ENCODE measurements at places on chromosomes 7 and 10. TPM values are rescaled to one million over a fixed set of nuclear protein-coding genes. Genes with fewer than 3 reads are reported as not detected.

DNA sequence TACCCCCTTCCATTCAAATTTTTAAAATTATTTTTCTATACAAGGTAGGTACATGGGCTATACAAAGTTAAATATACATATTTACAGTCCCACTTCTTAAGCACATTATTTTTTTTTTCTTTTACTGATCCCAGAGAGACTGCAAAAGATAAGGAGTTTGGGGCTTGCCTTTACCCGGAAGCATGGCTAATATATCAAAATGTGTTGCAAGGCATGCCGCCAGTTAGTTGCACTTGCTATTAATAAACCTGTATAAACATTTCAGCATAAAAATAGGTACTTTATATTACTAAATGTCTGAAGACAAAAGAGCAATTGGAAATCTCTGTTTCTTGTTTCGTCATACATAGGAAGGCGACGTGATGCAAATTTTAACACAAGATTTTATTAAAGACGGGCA lies 21.5 kb upstream of the PDLIM1 start:
- no peak for DNase-seq

DNA sequence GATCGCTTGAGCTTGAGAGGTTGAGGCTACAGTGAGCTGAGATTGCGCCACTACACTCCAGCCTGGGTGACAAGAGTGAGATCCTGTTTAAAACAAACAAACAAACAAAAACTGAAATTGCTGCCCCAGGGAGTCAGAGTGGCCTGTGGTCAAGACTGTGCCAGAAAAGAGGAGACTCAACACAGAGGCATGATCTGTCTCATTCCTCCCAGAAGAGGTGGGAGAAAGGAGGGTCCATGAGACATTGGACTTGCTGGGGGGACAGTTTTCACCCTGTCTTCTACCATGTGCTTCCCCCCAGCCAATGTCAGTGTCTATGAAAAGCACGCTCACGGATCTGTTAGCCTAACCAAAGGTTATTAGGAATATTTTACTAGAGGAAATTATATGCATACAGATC lies 3.2 kb downstream of the ZNF853 start:
- DNase-seq = no peak

Gene GSAP
- total RNA-seq = 30.1 TPM

Gene HGF
- total RNA-seq = 3.1 TPM

DNA sequence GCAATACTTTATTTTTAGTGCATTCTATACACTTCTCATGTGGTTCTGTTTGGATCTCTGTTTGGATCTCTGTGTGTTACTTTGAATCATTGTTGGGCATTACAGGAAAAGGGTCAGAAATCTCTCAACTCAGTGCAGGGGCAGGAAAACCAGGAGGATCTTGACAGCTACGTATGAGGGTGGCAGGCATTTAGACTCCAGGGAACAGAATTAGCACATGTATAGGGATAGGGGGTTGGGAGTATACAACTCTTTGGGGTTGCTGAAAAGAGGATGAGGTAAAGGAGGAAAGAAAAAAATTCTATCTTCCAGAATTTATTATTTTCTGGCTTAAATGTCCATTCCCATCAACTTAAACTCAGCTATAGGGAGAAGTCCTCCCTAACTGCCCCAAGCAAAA lies 59.4 kb upstream of the MKI67 start:
- DNase-seq = no peak

- DNase-seq = no peak
These were observed 6.4 kb upstream of the IGFBP1 start for GRCh38 chr7:45881759-45882464.

DNA sequence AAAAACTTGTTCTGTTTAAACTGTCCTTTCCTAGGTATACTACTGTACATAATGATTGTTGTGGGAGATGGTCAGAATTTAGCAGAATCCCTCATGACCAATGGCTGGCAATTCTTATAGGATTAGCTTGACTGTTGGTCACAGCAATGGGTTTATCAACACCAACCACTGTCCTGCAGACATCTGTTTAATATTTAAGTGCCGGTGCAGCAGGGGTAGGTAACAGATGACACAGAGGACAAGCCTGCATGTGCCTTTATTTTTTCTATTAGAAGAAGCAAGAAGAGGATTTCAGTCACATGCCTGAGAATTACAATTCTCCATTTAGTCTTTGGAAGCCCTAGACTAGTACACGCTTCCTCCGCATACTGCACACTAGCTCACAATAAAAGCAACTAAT lies 48.4 kb downstream of the CCDC6 start:
- DNase-seq = no peak

Gene JAKMIP3
- 0.18 TPM for total RNA-seq

Gene TMEM139
- 109 TPM for total RNA-seq

- DNase-seq = no peak
These were observed 150.4 kb upstream of the SMIM30 start for GRCh38 chr7:113268757-113269156.

Gene DENND2A
- total RNA-seq = 4.6 TPM

DNA sequence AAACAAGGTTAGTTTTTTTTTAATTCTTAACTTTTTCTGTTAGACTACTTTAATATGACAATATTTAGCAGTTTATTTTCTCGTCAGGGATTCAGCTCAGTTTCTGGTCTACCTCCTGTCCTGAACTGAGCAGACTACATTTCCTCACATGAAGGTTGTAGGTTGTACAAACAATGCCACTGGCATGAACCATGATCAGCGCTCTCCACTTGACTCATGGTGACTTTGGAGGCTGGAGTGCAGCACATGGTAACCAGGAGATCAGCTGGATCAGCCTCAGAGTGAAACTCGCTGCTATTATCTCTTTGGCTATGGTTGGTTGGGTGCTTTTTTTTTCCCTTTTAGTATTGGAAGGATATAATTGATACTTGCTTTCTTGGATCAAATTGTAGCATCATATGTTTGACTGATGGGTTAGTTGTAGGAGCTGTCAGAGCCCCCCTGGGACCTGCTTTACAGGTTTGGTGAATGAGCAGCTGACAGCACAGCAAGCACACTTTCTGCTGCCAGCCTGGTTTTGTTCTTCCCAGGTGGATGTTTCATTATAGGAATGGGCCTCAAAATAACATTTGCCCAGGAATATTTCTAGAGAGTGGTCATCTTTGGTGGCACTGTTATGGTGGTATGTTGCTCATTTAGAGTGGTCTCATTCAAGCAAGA lies 556.4 kb downstream of the AUTS2 start:
- DNase-seq = no peak

Gene COL13A1
- total RNA-seq = not detected

Data from Peyer's patch (tissue), 4 donors.